ENCODE measurements at places on chromosomes 7 and 10. TPM values are rescaled to one million over a fixed set of nuclear protein-coding genes. Genes with fewer than 3 reads are reported as not detected.

DNA sequence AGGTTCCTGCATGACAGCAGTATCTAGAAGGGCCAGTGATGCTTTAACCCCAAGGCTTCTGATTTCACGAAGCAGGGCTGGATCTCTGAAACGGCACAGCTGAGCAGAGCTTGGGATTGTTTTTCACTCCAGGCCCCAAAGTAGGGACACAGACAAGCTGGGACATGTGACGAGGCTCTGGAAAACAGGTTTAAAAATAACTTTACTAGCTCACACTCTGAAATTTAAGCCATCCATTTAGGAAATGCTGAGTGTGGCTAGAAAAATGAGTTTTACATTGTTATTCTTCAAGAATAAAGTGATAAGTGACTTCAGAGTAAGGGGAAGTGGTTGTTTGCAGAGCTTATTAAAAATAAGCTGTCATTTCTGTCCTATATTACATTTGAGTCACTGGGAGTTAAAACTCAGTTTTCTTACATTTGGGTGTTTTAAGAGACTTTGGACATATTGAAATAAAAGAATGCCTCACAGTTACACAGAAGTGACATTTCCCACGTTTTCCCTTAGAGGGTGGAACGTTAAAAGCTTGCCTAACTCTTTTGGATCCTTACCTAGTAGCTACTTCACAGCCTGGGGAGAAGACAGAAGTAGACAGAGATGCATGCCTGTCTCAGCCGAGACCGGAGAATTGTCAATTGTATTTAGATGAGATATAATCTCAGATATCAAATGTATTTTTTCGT, 107.8 kb downstream of the GALNT17 start:
- no peak for DNase-seq

Gene STEAP4
- 94.1 TPM for total RNA-seq

DNA sequence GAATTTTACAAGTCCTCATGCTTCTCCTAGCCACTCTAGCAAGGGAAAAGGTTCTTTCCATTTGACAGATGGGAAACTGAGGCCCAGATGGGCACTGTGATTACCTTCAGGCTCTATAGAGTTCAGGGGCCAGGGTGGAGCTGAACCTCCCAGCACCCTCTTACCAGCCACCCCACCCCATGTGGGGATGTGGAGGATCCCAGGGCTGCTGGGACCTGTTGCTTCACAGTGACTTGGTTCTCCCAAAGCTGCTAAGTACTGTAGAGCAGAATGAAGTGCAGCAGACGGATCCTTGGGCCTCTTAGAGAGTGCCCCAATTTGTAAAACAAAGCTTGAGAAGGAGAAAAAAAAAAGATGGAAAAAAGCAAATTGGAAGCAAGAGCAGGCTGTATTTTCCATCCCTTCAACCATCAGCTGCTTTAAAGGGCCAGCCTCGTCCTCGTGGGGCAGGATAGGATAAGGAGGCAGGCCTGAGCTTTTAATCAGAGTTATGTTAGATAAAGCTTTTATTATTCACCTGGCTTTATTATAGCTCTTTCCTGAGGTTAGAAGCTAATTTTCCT, 147.0 kb downstream of the CDH23 start:
- no peak for DNase-seq

Gene CYP3A5
- 96.8 TPM for total RNA-seq

- DNase-seq, result peak; percentile 65
Measured at GRCh38 chr7:123237-123636, 69.1 kb upstream of the FAM20C start.

Measured in mesenteric fat pad (tissue), 1 donor.